ENCODE measurements at places on chromosomes 16 and 17.
A peak's percentile ranks its signal among the peaks of the same experiment; 100 is the strongest.

DNA sequence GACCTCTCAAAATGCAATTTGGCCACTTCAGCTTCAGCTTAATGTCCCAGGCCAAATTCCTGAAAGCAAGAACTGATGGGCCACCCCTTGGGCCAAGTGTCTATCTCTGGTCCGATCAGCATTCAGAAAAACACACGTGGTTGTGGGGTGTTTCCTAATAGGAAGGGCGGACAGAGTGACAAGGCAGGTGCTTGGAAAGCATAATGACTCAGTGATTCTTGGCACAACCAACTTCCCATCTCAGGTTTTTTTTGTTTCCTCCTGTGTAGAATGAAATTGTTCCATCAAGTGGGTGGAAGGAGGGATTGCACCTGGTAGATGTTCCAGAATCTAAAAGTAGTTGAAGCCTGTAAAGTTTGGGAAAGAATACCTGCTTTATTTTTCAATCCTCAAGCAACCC is 155.6 kb downstream of the HS3ST2 start:
- DNase-seq = no peak

DNA sequence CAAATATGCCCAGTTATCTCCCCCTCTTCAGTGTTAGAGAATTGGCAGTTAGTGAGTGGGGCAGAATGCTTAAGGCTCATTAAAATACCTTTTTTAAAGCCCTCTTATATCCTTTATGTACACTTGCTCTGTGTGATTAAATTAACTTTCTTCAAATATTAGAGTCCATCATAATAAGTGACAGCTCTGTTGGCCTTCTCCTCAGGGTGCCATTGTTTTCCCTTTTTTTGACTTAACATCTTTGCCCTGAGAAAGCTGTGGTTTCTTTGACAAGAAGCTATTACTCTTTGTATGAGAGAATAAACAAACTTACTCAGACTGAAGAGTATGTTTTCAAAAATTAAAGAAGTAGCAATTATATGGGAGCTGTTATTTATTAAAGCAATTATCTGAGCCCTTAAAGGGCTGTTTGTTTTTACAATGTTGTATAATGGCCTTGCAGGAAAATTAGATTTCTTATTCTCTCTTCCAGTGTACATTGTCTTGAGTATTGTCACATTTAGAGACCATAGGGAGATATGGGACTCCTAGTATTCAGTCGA is 13.4 kb downstream of the RBBP6 start:
- DNase-seq = no peak

DNA sequence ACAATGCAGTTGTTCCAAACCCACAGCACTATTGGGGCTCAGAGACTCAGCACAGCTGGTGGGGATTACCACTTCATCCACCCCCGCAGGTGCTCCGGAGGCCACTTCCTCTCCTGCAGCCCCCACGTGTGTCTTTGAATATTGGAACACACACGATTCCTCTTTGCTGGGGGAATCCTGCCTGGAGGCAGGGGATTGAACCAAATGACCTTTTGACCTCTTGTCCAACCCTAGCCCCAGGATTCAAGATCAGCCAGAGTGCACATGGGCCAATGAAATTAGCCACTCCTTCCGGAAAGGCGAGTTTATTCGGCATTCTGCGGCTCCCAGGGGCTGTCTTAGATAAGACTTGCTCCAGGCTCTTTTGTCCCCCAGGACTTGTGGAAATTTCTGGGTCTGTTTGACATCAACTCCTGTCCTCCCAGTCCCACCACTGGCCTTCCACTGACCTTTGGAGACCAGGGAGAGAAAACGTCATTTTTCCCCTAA is 350.2 kb downstream of the FOXL1 start:
- no peak for DNase-seq

- no peak for DNase-seq
Measured at GRCh38 chr16:78789561-78789960, 690.1 kb downstream of the WWOX start.

DNA sequence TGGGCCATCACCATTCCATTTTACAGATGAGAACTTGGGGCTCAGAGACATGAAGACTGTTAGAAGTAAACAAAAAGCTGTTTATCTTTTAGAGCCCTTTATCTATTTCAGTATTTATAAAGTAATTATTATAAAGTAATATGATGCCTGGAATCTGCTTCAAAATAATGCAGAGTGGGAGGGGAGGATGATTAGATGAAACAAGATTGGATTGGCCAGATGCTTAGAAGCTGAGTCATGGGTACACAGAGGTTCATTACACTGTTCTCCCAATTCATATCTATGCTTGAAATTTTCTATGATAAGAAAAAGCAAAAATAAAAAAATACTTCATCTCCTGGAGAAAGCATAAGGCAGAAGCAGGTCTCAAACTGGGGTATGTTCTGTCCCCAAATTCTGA is 29.4 kb downstream of the TOM1L2 start:
- DNase-seq = no peak

DNA sequence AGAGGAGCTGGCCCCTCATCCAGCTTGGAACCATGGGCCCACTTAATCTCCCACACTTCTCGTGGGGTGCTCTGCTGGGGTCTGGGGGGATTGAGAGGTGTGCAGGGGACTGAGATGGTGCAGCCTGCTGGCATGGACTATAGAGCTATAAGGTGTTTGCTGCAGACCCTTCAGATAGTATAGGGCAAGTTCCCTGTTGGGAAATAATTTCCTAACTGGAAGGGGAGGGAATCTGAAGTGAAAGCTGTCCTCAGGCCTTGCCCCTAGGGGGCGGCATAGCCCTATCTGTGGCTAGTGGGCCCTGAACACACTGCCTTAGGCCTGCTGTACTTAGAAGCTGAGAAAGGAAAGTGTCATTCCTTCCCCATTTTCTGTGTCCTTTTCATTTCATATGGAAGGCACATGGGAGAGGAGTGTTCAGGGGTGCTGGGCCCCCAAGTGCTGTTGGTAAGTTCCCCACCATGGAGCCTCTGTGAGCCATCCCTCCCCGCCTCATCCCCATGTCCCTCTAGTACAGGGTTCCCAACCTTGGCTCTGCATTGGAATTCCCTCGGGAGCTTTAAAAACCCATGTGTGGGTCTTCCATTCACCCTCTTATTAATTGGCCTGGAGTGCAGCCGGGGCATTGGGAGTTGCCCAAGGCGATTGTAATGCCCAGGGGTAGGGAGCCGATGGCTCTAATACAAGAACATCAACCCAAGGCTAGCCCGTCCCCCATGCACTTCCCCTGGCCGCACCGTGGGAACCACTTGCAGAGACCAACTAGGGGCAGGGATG is 19.7 kb downstream of the GOSR2 start:
- DNase-seq = peak; percentile 12

DNA sequence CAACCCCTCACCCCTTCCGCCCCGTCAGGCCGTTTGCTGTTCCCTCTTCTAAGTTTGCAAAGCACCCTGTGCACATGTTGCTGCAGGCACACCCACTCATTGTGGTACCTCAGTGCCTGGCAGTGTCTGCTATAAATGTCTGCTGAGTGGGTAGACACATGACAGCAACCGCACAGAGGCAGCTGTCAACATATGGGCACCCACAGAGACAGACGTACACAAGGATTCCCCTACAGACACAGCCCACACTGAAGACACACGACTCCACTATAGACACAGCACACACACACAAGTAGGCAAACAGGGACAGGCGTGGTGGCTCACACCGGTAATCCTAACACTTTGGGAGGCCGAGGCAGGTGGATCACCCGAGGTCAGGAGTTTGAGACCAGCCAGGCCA is 17.8 kb upstream of the CRK start:
- no peak for DNase-seq

DNA sequence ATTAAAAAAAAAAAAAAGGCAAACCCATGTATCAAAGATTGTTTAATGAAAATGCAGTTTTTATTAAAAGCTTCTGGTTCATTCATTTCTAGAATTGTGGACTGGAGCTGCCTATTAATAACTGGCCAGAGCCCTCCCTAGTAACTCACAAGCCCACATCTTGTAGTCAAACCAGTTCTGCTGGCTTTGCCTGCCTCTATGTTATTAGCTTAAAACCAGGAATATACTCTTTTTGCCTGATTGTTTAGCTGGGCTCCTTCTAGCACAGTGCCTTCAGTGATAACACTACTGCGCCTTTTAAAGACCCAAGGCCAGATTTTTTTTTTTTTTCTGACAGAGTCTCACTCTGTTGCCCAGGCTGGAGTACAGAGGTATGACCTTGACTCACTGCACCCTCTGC is 26.0 kb downstream of the TAC4 start:
- DNase-seq = no peak

GRCh38 chr16:23424292-23424958 is 28.6 kb downstream of the COG7 start:
- DNase-seq = no peak

DNA sequence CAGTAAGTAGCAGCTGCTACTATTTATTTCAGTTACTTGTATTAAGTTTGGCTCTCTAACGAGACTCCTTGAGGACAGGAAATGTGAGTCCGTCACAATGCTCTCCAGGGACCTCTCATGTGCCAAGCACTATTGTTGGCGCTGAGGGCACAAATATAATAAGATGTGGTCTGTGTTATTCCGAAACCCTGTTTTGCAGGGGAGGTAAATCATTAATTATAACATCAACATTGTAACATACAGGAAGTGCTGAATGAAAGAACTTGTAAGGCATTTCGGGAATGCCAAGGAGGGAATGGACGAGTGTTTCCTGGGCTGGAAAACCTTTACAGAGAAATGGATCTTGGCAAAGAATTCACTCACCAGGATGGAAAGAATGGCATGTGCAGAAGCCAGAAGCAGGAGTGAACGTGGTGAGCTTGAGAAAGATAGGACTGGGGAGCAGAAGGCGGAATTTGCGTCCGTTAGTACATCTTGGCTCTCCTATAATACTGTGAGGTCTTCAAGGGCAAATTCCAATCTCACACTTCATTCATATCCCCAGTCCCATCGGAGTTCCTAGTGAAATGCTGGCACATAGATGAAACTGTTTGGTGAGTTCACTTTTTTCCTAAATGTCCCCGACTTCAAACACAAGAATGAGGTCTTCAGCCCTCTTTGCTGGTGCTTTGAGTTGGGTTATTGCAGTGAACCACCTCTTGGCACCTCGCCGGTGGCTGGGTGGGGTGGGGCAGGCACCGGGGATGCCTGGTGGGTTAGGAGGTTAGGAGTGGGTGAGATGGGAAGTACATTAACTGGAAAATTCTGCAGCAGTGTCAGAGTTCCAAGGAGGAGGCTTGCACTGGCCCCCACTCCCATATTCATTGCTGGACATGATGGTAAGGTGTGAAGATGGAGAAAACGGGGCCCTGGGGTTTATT is 11.5 kb downstream of the TAC4 start:
- no peak for DNase-seq
